Activated B cell treated with CpG ODN at 0.5 μM for 24 hours (primary cell): ENCODE measurements at places on chromosomes 5 and 9.
A peak's percentile ranks its signal among the peaks of the same experiment; 100 is the strongest.

GRCh38 chr9:13960011-13960765 is 353.8 kb downstream of the NFIB start:
- no peaks in the 10 kb centered on the region for H3K4me1 ChIP-seq
- DNase-seq, result no peak
- no peak overlapping the region for H3K4me3 ChIP-seq
- no peaks in the 10 kb centered on the region for H3K27me3 ChIP-seq

DNA sequence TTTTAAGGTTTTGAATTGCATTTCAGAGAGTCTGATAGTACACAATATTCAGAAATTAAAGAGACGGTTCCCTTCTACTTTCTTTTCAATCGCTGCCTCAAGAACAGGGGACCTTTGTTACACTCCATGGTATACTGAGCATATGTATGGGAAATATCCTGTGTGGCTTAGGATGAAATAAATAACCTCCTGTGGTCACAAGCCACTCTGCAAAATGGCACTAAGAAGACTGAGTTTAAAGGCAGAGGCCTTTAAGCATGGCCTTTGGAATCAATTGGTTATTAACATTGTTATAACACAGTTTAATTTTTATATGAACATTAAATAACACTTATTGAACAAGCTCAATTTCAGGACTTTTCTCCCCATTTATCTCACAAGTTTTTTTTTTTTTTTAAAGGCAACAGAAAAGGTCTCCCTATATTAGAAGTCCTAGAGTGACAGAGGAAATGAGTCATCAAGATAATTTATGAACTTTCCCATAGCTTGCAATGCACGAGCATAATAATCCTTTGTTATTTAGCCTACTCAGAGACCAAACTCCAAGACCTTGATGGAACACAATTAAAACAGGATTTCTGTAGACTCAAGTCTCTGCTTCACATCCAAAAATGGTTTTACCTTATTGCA is 341.9 kb downstream of the TMEM167A start:
- H3K4me3 ChIP-seq, result no peak overlapping the region
- H3K27me3 ChIP-seq, result no peaks in the 10 kb centered on the region
- no peak overlapping the region for H3K27ac ChIP-seq
- no peak for DNase-seq
- no peaks in the 10 kb centered on the region for H3K4me1 ChIP-seq
- no peaks in the 10 kb centered on the region for H3K36me3 ChIP-seq

DNA sequence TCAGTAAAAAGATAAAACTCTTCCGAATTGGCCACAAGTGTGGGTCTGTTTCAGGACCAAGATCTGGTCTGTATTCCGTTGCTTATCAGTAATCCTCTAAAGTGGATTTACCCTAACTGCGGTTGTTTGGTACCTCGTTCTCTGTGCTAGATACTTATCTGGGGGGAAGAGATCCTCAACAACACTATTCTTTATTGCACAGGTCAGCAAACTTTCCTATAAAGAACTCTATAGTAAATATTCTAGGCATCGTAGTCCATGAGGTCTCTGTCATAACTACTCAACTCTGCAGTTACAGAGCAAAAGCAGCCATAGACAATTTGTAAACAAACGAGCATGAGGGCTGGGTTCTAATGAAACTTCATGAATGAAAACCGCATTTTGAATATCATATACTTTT is 335.8 kb upstream of the KIF2A start:
- no peak for DNase-seq
- H3K27me3 ChIP-seq, result peaks cover 4% of the 10 kb centered on the region
- H3K27ac ChIP-seq, result no peak overlapping the region
- no peaks in the 10 kb centered on the region for H3K36me3 ChIP-seq
- no peaks in the 10 kb centered on the region for H3K4me1 ChIP-seq
- no peak overlapping the region for H3K4me3 ChIP-seq

DNA sequence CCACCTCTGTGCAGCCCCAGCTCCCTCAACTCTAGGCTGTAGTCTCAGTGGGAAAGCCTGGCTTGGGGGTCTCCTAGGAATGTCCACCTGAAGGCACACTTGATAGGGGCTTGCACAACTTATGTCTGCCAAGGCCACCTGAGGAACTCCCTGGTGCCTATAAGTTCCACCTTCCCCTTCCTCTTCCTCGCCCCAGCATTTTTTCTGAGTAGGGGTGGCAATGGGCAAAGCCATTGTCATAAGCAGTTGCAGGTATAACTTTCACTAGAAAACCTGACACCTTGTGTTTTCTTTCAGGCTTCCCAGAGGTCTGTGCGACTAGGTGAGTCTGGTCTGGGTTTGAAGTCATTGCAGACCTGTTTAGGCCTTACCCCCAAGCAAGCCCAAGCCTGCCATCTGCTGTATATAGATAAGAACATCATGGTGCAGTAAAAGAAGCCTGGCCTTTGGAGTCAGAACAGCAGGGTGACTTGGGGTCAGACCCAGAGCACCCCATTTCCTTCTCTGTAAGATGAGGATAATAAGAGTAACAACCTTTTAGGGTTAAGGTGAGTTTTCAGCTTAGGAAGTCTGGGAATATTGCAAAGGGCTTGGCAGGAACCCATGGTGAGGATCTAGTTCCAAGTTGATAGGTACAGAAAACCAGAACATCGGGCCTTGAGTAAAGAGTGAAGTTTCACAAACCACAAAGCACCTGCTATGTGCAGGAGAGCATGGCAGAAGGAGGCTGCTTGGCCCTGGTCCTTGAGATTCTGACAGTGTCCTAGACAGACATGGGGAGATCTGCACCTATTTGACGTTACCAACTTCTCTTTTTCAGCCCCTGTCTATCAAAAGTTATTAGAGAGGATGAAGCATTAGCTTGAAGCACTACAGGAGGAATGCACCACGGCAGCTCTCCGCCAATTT is 33.8 kb downstream of the TGFBI start:
- H3K36me3 ChIP-seq, result no peaks in the 10 kb centered on the region
- H3K4me3 ChIP-seq, result no peak overlapping the region
- no peak for DNase-seq
- H3K4me1 ChIP-seq, result no peaks in the 10 kb centered on the region
- H3K27ac ChIP-seq, result no peak overlapping the region
- H3K27me3 ChIP-seq, result peaks cover 3% of the 10 kb centered on the region

DNA sequence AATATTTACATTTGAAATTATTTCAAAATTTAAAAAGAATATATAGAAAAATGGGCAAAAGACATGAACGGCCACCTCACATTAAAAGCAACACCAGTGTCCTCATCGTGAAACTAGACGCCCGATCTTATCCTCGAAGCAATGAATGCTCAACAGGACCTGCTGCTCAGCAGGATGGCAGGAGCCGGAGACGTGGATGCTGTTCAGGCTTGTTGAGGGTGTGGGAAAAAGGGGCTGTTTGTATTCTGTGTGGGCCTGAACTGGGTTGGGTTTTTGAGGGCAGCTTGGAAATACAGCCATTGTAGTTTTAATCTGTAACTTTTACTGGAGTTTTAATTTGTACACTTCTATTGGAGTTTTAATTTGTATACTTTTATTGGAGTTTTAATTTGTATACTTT is 20.3 kb downstream of the EXOC3 start:
- peaks cover 42% of the 10 kb centered on the region for H3K4me1 ChIP-seq
- peak; percentile 1 for DNase-seq
- peaks cover 61% of the 10 kb centered on the region for H3K36me3 ChIP-seq
- no peak overlapping the region for H3K27ac ChIP-seq
- H3K27me3 ChIP-seq, result no peaks in the 10 kb centered on the region

GRCh38 chr9:100714372-100715099 is 136.7 kb downstream of the CAVIN4 start:
- H3K27me3 ChIP-seq, result no peaks in the 10 kb centered on the region
- H3K27ac ChIP-seq, result no peak overlapping the region
- no peak for DNase-seq
- no peaks in the 10 kb centered on the region for H3K4me1 ChIP-seq
- H3K36me3 ChIP-seq, result peaks cover 2% of the 10 kb centered on the region

DNA sequence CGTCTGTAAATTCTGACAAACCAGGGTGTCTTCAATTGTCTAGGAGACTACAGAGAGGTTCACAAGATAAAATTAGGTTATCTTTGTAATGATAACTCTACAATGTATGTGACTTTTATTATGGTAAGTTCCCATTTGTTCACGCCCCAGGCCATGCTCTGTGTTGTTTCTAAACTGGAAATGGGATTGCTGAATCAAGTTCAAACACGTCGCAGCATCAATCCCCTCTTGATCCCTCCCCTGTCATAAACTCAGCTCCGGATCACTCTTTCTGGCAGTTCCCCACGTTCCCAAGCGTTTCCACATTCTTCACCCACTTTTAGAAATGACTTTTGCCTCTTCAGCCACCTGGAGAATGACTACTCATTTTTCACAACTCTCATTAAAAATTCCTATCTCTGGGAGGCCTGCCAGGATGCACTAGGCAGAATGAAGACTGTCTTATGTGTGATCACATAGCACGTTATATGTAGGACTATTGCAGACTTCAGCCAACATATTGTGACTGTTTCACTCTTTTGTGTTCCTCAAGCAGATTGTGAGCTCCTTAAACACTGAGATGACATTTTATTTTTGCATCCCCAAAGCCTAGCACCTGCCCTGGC is 1124.2 kb upstream of the WWC1 start:
- no peaks in the 10 kb centered on the region for H3K27me3 ChIP-seq
- no peak overlapping the region for H3K27ac ChIP-seq
- H3K36me3 ChIP-seq, result no peaks in the 10 kb centered on the region
- H3K4me3 ChIP-seq, result no peak overlapping the region
- H3K4me1 ChIP-seq, result no peaks in the 10 kb centered on the region

GRCh38 chr5:31049936-31050704 is 143.4 kb upstream of the CDH6 start:
- H3K27me3 ChIP-seq, result no peaks in the 10 kb centered on the region
- H3K4me3 ChIP-seq, result no peak overlapping the region
- no peaks in the 10 kb centered on the region for H3K4me1 ChIP-seq
- no peak overlapping the region for H3K27ac ChIP-seq
- no peaks in the 10 kb centered on the region for H3K36me3 ChIP-seq
